Kasumi-1 (cell line): ENCODE measurements at places on chromosomes 3 and 15.

- peak; percentile 77 for DNase-seq
Measured at GRCh38 chr3:45631486-45631885, 36.9 kb downstream of the LIMD1 start.

DNA sequence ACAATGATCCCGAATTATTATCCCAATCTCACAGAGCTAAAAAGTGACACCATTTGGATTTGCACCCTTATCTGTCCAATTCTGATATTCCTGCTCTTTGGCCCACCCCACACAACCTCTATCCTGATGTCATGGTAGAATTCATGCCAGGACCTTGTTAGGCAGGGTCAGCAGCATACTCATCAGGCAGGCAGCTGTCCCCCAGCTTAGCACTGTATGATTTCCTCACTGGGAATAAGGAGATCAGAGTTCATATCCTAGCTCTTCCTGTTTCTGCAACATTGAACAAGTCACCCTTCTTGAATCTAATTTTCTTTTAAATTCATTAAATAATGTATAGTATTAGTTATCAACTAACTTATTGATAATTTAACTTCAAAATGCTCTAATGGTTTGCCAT is 12.0 kb upstream of the C3orf80 start:
- no peak for DNase-seq

DNA sequence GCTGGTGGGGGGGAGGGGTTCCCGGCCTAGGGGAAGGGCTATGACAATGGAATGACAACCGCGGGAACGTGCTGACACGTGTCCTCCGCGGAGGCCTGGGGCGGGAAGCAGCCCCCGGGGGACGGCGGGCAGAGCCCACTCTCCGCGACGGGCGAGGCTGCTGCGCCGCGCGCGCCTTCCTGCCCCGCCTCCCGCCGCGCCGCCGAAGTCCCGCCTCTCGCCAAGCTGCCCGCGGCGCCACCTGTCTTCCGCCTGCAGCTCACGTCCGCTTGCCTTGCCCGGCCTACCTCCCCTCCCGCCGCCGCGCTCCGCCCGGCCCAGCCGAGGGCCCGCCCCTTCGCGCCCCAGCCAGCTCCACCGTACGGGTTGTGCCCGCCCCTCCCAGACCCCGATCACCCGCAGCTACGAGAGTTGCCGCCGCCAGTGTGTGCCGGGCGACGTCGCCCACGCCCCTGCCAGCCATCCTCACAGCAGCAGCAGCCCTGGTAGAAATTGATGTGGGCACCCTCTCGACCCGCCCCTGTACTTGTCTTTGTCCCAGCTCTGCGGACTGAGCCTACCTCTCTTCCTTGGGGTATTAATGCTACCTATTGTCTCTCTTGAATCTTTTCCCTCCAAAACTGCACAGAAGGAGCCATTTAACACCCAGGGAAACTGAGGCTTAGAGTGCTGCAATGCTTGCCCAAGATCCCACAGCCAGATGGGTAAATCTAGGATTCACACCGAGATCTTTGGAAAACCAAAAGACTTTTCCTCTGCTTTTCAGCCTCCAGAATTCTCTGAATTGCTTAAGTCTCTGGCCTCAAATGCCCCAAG is at the start of gene PARP16:
Gene PARP16 (minus strand): TSS at position 180 of the 816 bp plus-strand sequence. CDS start 457 bp downstream, outside the sequence.
- DNase-seq = peak; percentile 86

- DNase-seq = no peak
Measured at GRCh38 chr15:33094336-33094735, 100.2 kb downstream of the FMN1 start.

- no peak for DNase-seq
Measured at GRCh38 chr3:193301433-193301832, 60.4 kb downstream of the PLAAT1 start.

- DNase-seq = no peak
Measured at GRCh38 chr3:33231756-33232465, 13.3 kb upstream of the SUSD5 start.

GRCh38 chr3:136716629-136717028 is 35.5 kb downstream of the STAG1 start:
- DNase-seq = no peak

- no peak for DNase-seq
Measured at GRCh38 chr15:85002517-85002916, 20.9 kb downstream of the PDE8A start.

- DNase-seq = peak; percentile 75
Measured at GRCh38 chr15:77543159-77543882, 89.4 kb downstream of the LINGO1 start.

- no peak for DNase-seq
Measured at GRCh38 chr3:39900462-39901002, 91.1 kb downstream of the MYRIP start.

DNA sequence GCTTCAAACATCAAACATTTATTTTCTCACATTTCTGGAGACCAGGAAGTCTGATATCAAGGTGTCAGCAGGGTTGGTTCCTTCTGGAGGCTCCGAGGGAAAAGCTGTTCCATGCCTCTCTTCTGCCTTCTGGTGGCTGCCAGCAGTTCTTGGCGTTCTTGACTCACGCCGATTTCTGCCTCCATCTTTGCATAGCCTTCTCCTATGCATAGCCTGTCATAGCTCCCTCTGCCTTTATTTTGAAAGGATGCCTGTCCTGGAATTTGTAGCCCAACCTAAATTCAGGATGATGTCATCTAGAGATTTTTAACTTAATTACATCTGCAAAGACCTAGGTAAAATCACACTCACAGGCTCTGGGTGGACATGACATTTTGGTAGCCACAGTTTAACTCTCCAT is 70.4 kb downstream of the RGMA start:
- no peak for DNase-seq
